ENCODE measurements at places on chromosomes 12 and 14.
A peak's percentile ranks its signal among the peaks of the same experiment; 100 is the strongest.

- peak; percentile 95 for DNase-seq
Observed at GRCh38 chr12:121776190-121777098, 17.0 kb downstream of the RHOF start.

DNA sequence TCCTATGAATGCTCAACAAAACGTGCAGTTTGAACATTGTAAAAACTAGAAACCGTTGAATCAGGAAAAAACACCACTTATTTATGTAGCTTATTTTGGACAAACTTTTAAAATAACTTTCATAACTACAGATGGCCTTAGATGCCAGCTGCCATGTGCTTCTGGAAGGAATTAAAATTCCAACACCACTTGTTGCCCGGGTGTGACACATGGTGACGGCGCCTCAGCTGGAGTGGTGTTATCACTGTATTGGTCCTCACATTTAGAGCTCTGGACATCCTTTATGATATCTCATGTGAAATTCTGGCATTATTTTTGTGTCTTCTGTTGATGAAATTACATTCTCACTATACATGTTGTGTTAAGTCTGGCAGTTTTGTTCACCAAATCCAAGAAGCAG, 211.0 kb downstream of the IPO8 start:
- no peak for DNase-seq

GRCh38 chr14:34059925-34060650, 109.2 kb upstream of the EGLN3 start:
- DNase-seq = peak; percentile 52

GRCh38 chr12:123076604-123077297, 74.1 kb downstream of the PITPNM2 start:
- peak; percentile 36 for DNase-seq
